ENCODE measurements at places on chromosomes 2 and 18. TPM values are rescaled to one million over a fixed set of nuclear protein-coding genes. Genes with fewer than 3 reads are reported as not detected.

The RFX8 gene
- total RNA-seq, result not detected

The PLEKHM3 gene
- 14.0 TPM for total RNA-seq

The MYL12B gene
- 84.7 TPM for total RNA-seq

The DAPL1 gene
- total RNA-seq, result 9.9 TPM

The AMMECR1L gene
- 6.2 TPM for total RNA-seq

The CYBRD1 gene
- 34.6 TPM for total RNA-seq

The SLC5A7 gene
- total RNA-seq, result 0.26 TPM

The GPAT2 gene
- total RNA-seq, result 2.0 TPM

The CNRIP1 gene
- 2.6 TPM for total RNA-seq

The PRLH gene
- total RNA-seq, result not detected

- no peaks in the 10 kb centered on the region for H3K27me3 ChIP-seq
- H3K36me3 ChIP-seq, result no peaks in the 10 kb centered on the region
- peaks cover 7% of the 10 kb centered on the region for H3K4me1 ChIP-seq
These were observed 69.9 kb upstream of the STK39 start for GRCh38 chr2:168317282-168317681.

- no peak overlapping the region for H3K27ac ChIP-seq
- H3K4me1 ChIP-seq, result no peaks in the 10 kb centered on the region
- H3K36me3 ChIP-seq, result no peaks in the 10 kb centered on the region
- no peak for DNase-seq
- no peaks in the 10 kb centered on the region for H3K27me3 ChIP-seq
- no peak overlapping the region for H3K4me3 ChIP-seq
These were observed 434.4 kb downstream of the THSD7B start for GRCh38 chr2:137199751-137200150.

DNA sequence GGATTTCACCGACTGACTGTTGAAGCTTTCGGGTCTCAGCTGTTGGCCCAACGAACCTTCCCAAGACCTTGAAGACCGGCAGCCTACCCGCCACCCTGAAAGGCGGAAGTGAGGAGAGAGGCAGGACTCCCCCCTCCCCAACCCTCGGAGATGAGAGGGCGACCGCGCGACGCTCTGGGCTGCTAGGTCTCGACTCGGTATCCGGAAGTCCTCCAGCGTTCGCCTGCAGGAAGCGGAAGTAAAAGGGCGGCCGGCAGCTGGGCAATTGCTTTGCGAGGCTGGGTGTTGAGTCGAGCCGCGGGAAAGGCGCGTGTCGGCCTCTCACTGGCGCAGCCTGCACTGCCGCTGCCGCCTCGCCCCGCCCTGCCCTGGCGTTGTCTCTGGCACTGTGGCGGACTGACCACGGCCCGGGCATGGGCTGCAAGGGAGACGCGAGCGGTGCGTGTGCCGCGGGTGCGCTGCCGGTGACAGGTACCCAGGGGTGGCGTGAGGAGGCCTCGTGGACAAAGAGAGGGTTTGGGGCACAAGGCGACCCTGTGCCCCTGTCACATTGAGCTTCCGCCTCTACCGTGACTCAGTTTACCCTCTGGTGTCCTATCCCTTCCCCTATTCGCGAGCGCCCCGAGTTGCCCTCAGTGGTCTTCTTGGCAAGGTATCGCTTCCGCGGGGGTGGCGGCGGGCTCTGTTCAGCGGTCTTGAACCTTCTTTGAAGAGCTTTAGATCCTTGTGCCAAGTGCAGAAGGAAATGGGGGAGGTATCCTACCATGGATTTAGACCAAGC is at the start of gene UGGT1:
TSS of gene UGGT1 (plus strand) at position 256 of the 781 bp plus-strand sequence. CDS start at position 414, 158 bp downstream.
- H3K4me1 ChIP-seq, result peaks cover 23% of the 10 kb centered on the region
- DNase-seq, result peak; percentile 96
- peak within 1 kb of the TSS; percentile 90 for H3K27ac ChIP-seq
- no peaks in the 10 kb centered on the region for H3K36me3 ChIP-seq

GRCh38 chr2:134293719-134294537 is 40.1 kb downstream of the MGAT5 start:
- peaks cover 5% of the 10 kb centered on the region for H3K4me1 ChIP-seq
- no peaks in the 10 kb centered on the region for H3K27me3 ChIP-seq
- H3K4me3 ChIP-seq, result no peak overlapping the region

GRCh38 chr2:215002500-215002899 is 135.9 kb downstream of the ABCA12 start:
- no peak overlapping the region for H3K4me3 ChIP-seq
- no peak overlapping the region for H3K27ac ChIP-seq
- DNase-seq, result peak; percentile 31
- no peaks in the 10 kb centered on the region for H3K36me3 ChIP-seq
- no peaks in the 10 kb centered on the region for H3K4me1 ChIP-seq

GRCh38 chr18:63407734-63408133 is 14.5 kb downstream of the VPS4B start:
- H3K36me3 ChIP-seq, result peaks cover 17% of the 10 kb centered on the region
- no peak overlapping the region for H3K4me3 ChIP-seq
- H3K27ac ChIP-seq, result no peak overlapping the region

- H3K27ac ChIP-seq, result peak within 1 kb of the TSS; percentile 20
- DNase-seq, result peak; percentile 75
- H3K4me1 ChIP-seq, result no peaks in the 10 kb centered on the region
- H3K27me3 ChIP-seq, result no peaks in the 10 kb centered on the region
- no peak within 1 kb of the TSS for H3K4me3 ChIP-seq
- H3K36me3 ChIP-seq, result no peaks in the 10 kb centered on the region
These were observed at the start of gene CSRNP3 for GRCh38 chr2:165469417-165469816. Gene CSRNP3, plus strand, starts transcription at chr2:165469698. Its CDS starts 125,368 bp downstream, at chr2:165595066.

DNA sequence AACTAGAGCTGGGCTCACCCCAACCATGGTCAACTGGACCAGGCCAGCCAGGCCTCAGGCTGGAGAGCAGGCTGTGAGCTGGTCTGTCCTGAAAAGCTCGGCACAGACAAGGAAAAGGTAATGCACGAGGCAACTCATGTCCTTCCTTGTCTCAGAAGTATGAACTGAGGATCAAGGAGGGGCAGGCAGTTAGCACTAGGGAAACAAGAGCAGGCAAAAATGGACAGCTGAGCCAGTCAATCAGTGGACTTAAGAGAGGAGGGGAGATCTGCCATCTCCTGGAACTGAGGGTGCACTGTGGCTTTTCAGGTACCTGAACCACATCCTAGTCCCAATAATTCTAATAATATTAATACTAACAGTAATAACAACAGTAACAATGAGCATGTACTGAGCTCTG is 20.6 kb upstream of the WIPF1 start:
- no peak overlapping the region for H3K4me3 ChIP-seq
- DNase-seq, result no peak
- H3K36me3 ChIP-seq, result no peaks in the 10 kb centered on the region
- H3K27ac ChIP-seq, result no peak overlapping the region
- no peaks in the 10 kb centered on the region for H3K27me3 ChIP-seq
- peaks cover 21% of the 10 kb centered on the region for H3K4me1 ChIP-seq

- no peaks in the 10 kb centered on the region for H3K36me3 ChIP-seq
- no peak overlapping the region for H3K4me3 ChIP-seq
- H3K4me1 ChIP-seq, result no peaks in the 10 kb centered on the region
- no peak for DNase-seq
These were observed 69.5 kb upstream of the TLK1 start for GRCh38 chr2:171230176-171230575.

GRCh38 chr2:72140621-72140960 is 7.1 kb downstream of the CYP26B1 start:
- no peaks in the 10 kb centered on the region for H3K36me3 ChIP-seq
- DNase-seq, result peak; percentile 4
- peaks cover 42% of the 10 kb centered on the region for H3K4me1 ChIP-seq
- no peak overlapping the region for H3K27ac ChIP-seq
- H3K27me3 ChIP-seq, result peaks cover 14% of the 10 kb centered on the region

GRCh38 chr2:220503431-220503830 is 876.0 kb downstream of the SLC4A3 start:
- no peak overlapping the region for H3K27ac ChIP-seq
- H3K36me3 ChIP-seq, result no peaks in the 10 kb centered on the region
- H3K4me3 ChIP-seq, result no peak overlapping the region
- no peak for DNase-seq
